ENCODE measurements at places on chromosomes 1 and 21. TPM values are rescaled to one million over a fixed set of nuclear protein-coding genes. Genes with fewer than 3 reads are reported as not detected.

The TMPRSS2 gene
- 137 TPM for total RNA-seq

The UBASH3A gene
- 0.67 TPM for total RNA-seq

The PODN gene
- total RNA-seq: 48.7 TPM

The OR4F16 gene
- total RNA-seq: not detected

The RUNX3 gene
- 2.7 TPM for total RNA-seq

The NOTCH2 gene
- total RNA-seq: 129 TPM

The AUNIP gene
- 0.97 TPM for total RNA-seq

The PCP4 gene
- 0.68 TPM for total RNA-seq

The LEFTY2 gene
- total RNA-seq: not detected

The UQCRHL gene
- total RNA-seq: 1.2 TPM

The HSD3B2 gene
- not detected for total RNA-seq

The SIK1 gene
- total RNA-seq: 33.3 TPM

The SYTL1 gene
- total RNA-seq: 41.4 TPM

The LAMC2 gene
- 46.8 TPM for total RNA-seq

The PIK3C2B gene
- 26.5 TPM for total RNA-seq

The SPATA45 gene
- not detected for total RNA-seq

The PSRC1 gene
- 4.2 TPM for total RNA-seq

The UBL4B gene
- total RNA-seq: not detected

The AIM2 gene
- total RNA-seq: 0.90 TPM

The NLRP3 gene
- total RNA-seq: 6.6 TPM

The TEKT2 gene
- 5.8 TPM for total RNA-seq

The ESRRG gene
- 0.29 TPM for total RNA-seq

The NEK2 gene
- total RNA-seq: 3.8 TPM

The SSR2 gene
- total RNA-seq: 284 TPM

All from left lung (tissue), 14 donors.